H1 (cell line): ENCODE measurements at places on chromosomes 12 and 14. TPM values are rescaled to one million over a fixed set of nuclear protein-coding genes. Genes with fewer than 3 reads are reported as not detected.

DNA sequence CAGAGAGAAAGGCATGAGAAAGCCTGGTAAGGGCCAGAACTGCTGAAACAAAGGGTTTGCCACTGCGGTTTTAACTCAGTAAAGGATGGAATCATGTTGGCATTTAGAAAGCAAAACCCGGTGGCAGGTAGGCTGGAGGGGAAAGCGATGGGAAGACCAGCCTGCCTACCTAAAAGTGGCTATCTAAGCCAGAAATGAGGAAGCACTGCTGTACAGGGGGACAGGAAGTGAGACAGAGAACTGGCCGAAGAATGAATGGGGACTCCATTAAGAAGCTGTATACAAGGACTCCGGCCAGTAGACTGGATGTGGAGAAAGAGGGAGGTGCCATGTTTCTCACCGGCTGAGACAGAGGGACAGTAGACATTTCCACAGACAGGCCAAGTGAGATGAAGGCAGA, 48.2 kb downstream of the PPM1H start:
- H3K36me3 ChIP-seq: no peaks in the 10 kb centered on the region
- H3K4me3 ChIP-seq: no peak overlapping the region
- H3K27ac ChIP-seq: no peak overlapping the region
- H3K27me3 ChIP-seq: no peaks in the 10 kb centered on the region
- no peak for DNase-seq

- H3K4me1 ChIP-seq: peaks cover 12% of the 10 kb centered on the region
- no peak overlapping the region for H3K4me3 ChIP-seq
- H3K27ac ChIP-seq: no peak overlapping the region
Measured at GRCh38 chr12:13093191-13093847, 10.1 kb downstream of the GSG1 start.

DNA sequence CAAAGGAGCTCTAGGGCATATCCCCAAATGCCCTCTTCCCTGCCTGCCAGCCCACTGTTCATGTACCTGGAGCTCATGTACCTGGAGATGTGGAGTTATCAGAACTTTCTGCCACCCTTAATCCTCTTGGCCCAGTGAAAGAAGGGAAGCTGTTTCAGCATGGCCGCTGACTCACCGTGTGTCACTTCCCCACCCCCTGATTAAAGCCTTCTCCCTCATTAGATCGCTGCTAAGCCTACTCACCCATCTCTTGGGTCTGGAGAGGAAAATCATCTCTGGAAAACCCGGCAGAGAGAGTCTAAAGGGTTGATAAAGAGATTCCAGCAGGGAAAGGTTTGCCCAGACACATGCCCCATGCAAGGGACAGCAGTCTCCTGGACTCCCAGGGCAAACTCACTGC, 4.5 kb upstream of the LTBP2 start:
- H3K36me3 ChIP-seq: peaks cover 5% of the 10 kb centered on the region; the same call in 1 of the 2 replicates
- no peak overlapping the region for H3K27ac ChIP-seq
- peaks cover 9% of the 10 kb centered on the region; the same call in 1 of the 2 replicates for H3K27me3 ChIP-seq
- no peak overlapping the region for H3K4me3 ChIP-seq

GRCh38 chr14:106396999-106397398, 870.6 kb downstream of the TMEM121 start:
- H3K4me3 ChIP-seq: no peak overlapping the region
- no peaks in the 10 kb centered on the region for H3K36me3 ChIP-seq
- no peak for DNase-seq
- H3K27me3 ChIP-seq: no peaks in the 10 kb centered on the region

OTUB2 gene
- 2.2 and 2.6 TPM in 2 replicates for polyA plus RNA-seq

RPGRIP1 gene
- polyA plus RNA-seq: 0.35 and 0.36 TPM in 2 replicates

SERPINA3 gene
- not detected in 2 replicates for polyA plus RNA-seq

ST8SIA1 gene
- polyA plus RNA-seq: 1.6 and 1.9 TPM in 2 replicates

SOX5 gene
- polyA plus RNA-seq: 1.9 and 2.2 TPM in 2 replicates

BLOC1S1 gene
- 149 and 185 TPM in 2 replicates for polyA plus RNA-seq
